ENCODE measurements at places on chromosomes 5 and 9. TPM values are rescaled to one million over a fixed set of nuclear protein-coding genes. Genes with fewer than 3 reads are reported as not detected.

DNA sequence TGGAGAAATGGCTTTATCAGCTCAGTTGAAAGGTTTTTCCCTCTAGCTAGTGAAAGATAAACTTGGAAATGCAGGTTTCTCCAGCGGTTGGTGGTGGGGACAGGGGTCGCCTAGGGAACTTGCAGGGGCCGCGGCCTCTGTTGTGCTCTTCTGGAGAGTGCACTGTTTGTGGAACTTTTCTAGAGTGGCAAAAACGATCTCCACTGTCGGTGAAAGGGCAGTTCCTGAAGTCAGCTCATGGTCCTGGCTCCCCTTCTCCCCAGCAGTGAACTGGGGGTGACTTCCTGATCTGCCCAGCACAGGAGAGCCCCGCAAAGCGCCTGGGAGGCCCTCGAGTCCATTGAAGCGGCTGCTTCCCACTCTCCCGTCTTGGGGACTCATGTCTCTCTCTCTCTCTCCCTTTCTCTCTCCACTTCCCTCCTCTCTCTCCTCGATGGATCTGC, 3.2 kb downstream of the IRX1 start:
- DNase-seq: peak; percentile 17

DNA sequence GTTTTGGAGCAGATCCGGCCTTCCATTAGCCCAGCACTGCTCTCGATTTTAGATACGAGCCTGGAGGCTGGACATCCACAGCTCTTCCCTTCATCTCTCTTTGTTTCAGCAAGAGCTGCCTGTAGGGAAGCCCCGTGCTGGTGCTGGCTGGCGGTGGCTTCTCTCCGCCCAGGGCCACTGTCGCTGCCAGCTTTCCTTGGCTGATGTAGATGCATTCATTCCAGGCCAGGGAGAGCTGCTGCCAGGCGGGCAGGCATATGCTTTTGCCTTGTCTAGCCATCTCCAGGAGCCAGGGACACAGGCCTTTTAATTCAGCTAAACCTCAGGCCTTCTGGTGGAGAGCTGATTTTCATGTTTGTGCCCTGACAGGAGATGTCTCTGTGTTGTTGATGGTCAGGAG, 409.3 kb upstream of the CLINT1 start:
- no peak for DNase-seq

DNA sequence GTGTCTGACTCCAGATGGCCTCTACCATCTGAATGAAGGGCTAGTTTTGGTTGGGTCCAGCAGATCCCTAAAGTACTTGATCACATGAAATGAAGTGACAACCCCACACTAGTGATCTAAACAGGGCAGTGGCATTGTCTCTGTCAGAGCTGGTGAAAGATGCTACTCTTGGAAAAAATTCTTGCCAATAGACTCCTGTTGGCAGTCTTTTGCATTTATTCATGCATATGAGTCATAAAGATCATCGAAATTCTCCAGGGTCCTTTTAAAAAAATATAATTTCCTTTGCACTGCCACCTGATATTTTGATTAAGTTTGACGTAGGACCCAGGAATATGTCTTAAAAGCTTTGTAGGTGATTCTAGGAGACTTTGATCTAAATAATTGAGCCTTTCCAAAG, 135.1 kb upstream of the ELL2 start:
- no peak for DNase-seq

DNA sequence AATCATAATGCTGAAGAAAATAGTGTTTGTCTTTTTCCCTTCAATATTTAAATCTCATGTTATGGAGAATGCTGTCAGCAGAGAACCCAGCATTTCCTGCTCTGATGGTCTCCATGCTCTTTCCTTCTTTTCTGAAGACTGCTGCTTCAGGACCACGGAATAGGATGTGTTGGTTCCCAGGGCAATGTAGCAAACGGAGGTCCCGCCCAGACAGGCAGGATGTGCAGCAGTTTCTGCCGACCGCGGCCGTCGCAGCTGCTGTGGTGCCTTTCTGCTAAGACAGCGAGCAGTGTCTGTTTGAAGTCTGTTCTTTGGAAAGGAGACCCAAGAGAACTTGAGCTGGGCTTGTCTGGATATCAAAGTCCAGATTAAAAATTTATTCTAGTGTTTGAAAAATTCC, 654.3 kb downstream of the CCDC171 start:
- no peak for DNase-seq

DNA sequence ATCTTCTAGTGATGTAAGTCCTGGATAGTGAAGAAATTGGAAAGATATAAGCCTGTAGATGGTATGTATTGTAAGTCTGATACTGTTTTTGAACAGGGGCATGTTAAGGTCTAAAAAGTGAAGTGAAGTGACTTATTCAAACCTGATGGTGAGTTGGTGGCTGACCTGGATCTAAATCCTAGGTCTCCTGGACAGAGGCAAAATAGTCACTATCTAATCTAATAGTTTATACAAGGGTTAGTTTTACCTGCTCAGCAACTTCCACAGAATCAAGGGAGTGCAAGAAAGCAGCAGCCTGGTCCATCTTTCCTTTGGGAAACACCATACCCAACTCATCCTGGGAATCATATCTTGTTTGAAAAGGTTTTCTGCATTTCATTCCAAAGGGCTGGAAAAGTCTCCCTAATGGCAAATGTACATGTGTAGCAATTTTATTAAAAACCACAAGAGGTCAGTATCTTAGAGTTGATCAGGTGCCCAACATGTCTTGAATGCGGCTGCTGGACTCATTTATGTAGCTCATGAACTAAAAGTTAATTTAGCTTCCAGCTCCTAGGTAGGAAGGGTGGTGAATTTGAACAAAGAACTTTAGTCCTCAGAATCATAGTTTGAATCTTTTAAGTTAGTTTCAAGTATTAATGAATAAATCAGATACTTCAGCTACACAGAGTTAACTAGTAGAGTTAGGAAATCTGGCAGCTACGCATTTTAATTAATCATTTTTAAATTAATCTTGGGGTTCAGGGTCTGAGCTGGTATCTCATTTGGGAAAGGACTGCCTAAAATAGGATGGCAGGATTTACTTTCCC, 26.0 kb downstream of the SKP2 start:
- DNase-seq: no peak

DNA sequence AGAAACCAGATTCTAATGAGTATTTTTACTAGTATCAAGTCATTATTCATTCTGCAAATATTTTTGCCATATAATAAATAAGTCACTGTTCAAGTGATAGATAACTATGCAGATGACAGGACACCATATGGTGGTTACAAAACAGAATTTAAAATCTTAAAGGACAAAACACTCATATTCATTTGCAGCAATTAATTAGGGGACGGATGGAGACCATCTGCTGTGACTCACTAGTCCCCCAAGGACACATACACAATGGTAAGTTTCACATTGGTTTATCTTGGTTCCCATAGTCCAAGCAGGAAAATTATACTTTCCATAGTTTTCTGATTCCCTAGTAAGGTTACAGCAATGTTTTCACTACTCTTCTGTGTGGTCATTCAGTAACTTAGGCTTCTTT, 28.4 kb upstream of the SPATA31C2 start:
- no peak for DNase-seq

GRCh38 chr5:139482050-139482889, at the start of gene STING1:
STING1 (minus strand) TSS chr5:139482758; CDS start chr5:139481704, 1,054 bp downstream.
- DNase-seq: no peak

GRCh38 chr5:14261235-14261634, 118.1 kb downstream of the TRIO start:
- no peak for DNase-seq

GRCh38 chr9:71308454-71308853, 187.0 kb upstream of the TRPM3 start:
- DNase-seq: no peak

DNA sequence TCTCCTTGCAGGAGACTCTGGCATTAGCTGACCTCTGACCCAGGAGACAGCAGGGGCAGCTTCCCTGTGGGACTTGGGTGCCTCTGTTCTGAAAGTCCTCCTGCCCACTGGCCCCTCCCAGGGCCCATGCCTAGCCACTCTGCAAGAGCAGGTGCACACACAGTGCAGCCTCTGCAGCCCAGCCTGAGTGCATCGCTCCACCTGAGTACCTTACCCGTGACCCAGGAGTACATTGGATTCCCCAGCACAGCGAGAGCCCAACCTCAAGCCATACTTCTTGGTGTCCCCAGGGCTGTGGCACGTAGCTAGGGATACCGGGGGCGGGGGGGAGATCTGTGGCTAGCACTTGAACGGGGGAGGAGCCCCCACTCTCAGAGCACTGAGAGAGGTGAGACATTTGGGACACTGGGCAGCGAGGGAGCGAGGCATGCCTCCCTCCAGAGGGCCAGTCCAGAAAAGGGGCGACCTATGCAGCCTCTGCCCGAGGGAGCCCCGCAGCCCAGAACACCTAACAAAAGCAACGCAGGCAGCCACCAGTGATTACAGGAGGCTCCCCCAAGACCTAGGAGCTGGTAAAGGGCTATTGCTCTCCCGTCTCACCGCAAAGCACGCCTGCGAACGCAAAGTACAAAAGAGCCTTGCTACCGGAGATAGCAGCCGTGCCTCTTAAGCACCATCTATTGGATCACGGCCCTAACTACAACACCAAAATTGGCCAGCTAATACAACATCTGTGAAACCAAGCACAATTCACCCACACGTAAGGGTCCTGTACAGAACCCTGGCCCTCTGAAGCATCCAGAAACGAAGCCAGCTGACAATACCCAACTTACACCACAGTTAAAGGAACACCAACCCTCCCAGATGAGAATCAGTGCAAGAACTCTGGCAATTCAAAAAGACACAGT, 826 bp upstream of the PRDM9 start:
- DNase-seq: peak; percentile 9

DNA sequence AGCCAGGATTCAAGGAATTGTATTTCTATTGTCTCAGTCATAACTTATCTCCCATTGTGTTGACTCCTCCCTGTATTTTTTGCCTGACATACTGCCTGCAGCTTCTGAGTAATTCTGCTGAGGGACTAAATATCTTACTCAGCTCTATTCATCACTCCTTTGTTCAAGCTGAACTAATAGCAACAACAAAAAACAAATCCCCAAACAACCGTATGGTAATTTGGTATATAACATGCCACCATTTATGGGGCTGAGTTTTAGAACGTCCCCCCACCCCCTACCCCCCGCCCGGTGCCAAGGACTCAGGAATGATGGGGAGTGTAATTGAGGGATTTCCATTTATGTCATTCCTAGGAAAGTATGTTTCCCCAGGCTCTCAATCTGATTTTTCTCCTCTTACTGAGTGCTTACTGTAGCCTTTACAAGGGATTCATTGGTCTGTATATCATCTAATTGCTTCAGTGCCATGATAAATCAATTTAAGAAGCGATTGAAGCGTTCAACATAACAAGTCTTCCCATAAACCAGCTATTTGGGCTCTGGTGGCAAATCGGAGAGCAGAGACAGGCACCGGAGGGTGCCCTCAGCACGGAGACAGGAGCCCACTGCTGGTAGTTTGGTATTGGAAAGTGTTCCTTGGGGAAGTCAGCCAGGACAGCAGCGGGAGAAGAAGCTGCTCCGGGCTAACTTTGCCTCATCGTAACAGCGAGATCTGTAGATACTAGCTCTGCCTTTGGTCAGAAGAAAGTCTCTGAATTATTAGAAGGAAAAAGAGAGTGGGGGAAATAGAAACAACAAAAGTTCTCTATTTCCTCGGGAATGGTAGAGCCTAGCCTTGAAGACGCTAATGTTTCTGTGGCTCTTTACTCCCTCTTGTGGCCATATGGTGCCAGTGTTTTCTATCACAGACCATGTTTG, 40.7 kb upstream of the HSD17B4 start:
- peak; percentile 43 for DNase-seq

- DNase-seq: no peak
Measured at GRCh38 chr9:99760421-99760820, 61.3 kb upstream of the NR4A3 start.

DNA sequence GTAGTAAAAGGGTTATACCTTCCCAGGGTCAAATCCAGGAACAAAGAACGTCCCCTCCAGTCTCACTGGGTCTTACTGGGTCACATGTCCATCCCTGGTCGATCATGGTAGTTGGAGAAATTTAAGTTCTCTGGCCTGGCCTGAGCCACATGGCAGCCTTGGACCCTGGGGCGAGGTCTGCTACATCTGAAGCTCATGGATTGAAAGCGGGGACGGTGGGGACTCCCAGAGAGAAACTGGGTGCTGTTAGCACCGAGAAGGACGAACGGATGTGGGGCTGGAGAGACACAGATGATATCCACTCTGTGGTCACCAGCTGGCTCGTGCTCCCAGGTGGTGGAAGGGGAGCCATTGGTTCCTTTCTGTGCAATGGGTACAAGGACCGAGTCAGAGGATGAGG, 46.9 kb downstream of the TSPAN17 start:
- DNase-seq: no peak

GRCh38 chr9:128899566-128900322, 17.8 kb downstream of the LRRC8A start:
- no peak for DNase-seq

DNA sequence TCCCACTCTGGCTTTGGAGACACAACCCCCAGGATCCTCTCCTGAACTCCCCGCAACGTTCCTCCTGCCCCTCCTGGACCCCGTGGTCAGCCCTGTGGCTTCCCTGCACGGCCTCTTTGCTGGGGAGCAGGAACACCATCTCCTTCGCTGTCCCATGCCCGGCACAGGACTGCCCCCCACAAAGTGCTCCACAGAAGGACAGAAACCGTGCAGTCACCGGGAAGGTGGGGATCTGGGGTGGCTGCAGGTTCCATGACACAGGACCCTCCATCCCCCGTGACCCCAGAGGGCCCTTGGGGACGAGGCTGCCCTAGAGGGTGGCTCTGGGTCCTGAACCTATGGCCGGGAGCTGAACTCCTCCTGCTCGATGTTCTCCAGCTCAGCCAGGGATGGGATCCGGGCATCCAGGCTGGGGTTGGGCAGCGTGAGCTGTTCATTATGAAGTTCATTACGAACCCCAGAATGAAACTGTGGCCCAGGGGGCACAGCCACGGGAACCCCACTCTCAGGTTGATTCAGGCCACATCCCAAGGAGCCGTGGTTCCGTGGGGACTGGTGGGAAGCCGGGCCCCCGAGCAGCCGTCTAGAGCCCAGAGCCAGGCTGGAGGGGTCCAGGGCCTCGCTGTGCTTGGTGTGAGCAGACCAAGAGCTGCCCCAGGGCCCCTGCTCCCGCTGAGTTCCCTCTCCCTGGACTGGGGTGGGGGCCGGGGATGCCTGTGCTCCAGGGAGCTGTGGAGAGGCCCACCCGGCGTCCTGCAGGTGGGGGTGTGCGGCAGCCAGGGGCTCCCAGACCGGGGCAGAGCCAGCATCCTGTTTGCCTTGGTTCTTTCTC, 684 bp upstream of the SLC6A19 start:
- no peak for DNase-seq

- DNase-seq: no peak
Measured at GRCh38 chr5:89055015-89055694, 172.2 kb upstream of the MEF2C start.

GRCh38 chr5:120599576-120599975, 135.5 kb downstream of the PRR16 start:
- no peak for DNase-seq

DNA sequence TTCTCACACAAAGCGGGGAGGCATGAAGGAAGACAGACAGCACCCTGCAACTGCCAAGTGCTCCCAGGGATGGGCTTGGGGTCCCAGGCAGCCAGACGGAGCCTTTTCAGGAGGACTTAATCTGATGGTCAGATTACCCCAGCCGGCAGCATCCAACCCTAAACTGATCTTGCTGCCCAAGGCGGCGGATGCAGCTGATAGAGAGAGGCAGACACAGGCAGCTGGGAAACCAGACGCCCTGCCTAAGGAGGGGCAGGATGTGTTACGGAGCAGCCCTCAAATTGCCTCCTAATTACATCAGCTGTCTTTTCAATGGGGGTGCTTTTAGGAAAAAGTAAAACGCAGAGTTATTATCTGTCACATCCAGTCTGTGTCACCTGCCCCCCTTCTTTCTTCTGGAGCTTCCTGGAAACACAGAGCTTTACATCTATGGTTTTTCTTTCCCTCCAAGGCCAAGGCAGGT, 190.9 kb upstream of the PANK3 start:
- no peak for DNase-seq

EIF4E1B gene
- total RNA-seq: under 0.01 TPM

PCDHB15 gene
- total RNA-seq: 18.3 TPM

CCDC171 gene
- 28.9 TPM for total RNA-seq

LCN1 gene
- not detected for total RNA-seq

OTP gene
- total RNA-seq: not detected
